Effector memory CD4-positive, alpha-beta T cell (primary cell): ENCODE measurements at places on chromosomes 7 and 10.

DNA sequence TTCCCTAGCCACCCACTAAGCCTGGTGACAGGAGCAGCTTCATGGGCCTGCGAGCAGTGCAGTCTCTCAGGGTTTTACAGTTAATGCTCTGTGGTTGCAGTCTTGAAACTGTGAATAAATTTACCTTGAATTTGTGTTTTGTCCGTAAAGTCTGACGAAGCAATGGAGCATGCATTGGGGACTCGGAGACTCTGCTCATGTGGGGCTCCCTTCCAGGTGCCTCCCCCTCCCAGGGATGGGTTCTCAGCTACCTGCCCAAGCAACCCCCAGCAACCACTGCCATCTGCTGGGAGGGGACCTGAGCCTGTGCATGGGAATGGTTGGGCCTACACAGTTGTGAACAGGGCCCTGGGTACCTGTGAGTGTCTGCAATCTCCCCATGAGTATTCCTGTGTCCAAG, 36.3 kb upstream of the IKZF1 start:
- no peak overlapping the region for H3K4me3 ChIP-seq
- no peak for DNase-seq
- no peaks in the 10 kb centered on the region for H3K27me3 ChIP-seq
- peak overlapping the region; percentile 60 for H3K27ac ChIP-seq
- peaks cover 75% of the 10 kb centered on the region for H3K4me1 ChIP-seq

DNA sequence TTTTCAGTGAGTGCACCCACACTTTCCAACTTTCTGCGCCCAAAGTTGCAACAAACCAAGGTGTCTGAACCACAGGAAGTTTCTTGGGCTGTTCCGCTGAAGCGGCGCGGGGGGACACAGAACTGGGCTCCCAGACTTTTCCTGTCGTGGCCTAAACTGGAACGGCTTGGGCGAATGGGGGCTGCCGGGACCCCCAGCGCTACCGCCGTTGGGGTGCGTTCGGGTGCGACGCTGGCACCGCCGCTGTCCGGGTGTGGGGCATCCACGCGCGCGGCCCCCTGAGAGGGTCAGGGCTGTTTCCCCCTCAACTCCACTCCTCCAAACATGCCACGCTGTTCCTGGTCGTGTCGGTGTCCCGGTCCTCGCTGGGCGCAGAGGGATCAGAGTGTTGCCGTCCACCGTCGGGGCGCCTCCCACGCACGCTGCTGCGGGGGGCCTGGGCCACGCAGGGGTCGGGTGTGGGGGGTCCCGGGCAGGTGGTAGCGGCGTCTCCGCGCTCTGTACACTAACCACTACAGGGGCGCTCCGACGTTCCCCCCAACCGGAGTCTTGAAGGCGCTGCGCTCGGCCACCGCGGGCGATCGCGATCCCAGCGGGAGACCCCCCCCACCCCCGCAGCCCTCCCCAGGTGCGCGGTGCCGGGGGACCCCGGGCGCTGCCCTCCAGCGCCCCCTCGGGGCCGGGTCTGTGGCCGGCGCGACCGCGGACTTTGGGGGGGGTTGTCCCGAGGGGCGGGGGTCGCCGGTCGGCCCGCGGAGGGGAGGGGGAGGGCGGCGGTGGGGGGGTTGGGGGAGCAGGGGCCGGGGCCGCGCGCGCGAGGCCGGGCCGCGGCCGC, 2.2 kb upstream of the CUX1 start:
- H3K27ac ChIP-seq, result peak overlapping the region; percentile 25
- H3K36me3 ChIP-seq, result no peaks in the 10 kb centered on the region
- peak overlapping the region; percentile 86 for H3K4me3 ChIP-seq
- H3K4me1 ChIP-seq, result peaks cover 8% of the 10 kb centered on the region

DNA sequence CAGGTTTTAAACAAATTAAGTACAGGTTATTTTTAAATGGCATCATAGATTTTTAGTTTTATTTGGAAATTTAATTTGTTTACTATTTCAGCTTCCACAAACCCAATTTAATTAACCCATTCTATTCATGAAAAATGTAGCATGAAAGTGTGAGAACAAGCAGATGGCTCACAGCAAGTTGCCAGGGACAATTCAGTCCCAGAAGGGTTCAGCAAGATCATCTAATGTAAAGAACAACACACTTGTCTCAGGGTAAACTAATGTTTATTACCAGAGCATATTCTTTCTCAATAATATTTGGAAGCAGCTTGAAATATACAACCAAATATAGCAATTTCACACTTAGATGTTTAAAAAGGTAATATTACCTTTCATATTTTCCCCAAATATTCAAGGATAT, 166.9 kb upstream of the SLC13A1 start:
- no peaks in the 10 kb centered on the region for H3K27me3 ChIP-seq
- DNase-seq, result no peak
- H3K36me3 ChIP-seq, result no peaks in the 10 kb centered on the region
- no peak overlapping the region for H3K27ac ChIP-seq
- H3K4me3 ChIP-seq, result no peak overlapping the region

GRCh38 chr10:95579835-95580535, 18.8 kb upstream of the SORBS1 start:
- no peak overlapping the region for H3K27ac ChIP-seq
- H3K4me3 ChIP-seq, result no peak overlapping the region
- no peak for DNase-seq
- no peaks in the 10 kb centered on the region for H3K4me1 ChIP-seq
- no peaks in the 10 kb centered on the region for H3K36me3 ChIP-seq
- H3K27me3 ChIP-seq, result no peaks in the 10 kb centered on the region

DNA sequence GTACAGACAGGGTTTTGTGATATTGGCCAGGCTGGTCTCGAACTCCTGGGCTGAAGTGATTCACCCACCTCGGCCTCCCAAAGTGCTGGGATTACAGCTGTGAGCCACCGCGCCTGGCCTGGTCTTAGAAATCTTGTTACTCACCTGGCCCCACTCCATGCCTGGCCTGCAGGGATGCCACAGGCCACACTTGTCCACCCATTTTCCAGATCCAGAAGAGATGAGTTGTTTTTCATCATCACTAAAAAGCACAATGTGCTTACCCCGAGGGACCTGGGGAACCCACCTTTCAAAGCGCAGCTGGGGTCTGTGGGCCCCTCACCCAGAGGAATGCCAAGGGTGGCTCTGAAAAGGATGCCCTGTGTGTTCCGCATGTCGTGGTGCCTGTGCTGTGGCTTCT, 134.2 kb downstream of the TACC2 start:
- H3K27me3 ChIP-seq, result no peaks in the 10 kb centered on the region
- no peaks in the 10 kb centered on the region for H3K36me3 ChIP-seq
- no peak overlapping the region for H3K27ac ChIP-seq
- no peaks in the 10 kb centered on the region for H3K4me1 ChIP-seq
- H3K4me3 ChIP-seq, result no peak overlapping the region
- no peak for DNase-seq

- no peak for DNase-seq
- H3K4me1 ChIP-seq, result no peaks in the 10 kb centered on the region
- no peaks in the 10 kb centered on the region for H3K36me3 ChIP-seq
- H3K27ac ChIP-seq, result no peak overlapping the region
- no peak overlapping the region for H3K4me3 ChIP-seq
Measured at GRCh38 chr7:1552200-1552599, 3.8 kb downstream of the TMEM184A start.

GRCh38 chr10:16950656-16951601, 133.7 kb upstream of the RSU1 start:
- no peaks in the 10 kb centered on the region for H3K27me3 ChIP-seq
- H3K36me3 ChIP-seq, result no peaks in the 10 kb centered on the region
- H3K27ac ChIP-seq, result no peak overlapping the region
